ENCODE measurements at places on chromosomes 4 and X. TPM values are rescaled to one million over a fixed set of nuclear protein-coding genes. Genes with fewer than 3 reads are reported as not detected.

DNA sequence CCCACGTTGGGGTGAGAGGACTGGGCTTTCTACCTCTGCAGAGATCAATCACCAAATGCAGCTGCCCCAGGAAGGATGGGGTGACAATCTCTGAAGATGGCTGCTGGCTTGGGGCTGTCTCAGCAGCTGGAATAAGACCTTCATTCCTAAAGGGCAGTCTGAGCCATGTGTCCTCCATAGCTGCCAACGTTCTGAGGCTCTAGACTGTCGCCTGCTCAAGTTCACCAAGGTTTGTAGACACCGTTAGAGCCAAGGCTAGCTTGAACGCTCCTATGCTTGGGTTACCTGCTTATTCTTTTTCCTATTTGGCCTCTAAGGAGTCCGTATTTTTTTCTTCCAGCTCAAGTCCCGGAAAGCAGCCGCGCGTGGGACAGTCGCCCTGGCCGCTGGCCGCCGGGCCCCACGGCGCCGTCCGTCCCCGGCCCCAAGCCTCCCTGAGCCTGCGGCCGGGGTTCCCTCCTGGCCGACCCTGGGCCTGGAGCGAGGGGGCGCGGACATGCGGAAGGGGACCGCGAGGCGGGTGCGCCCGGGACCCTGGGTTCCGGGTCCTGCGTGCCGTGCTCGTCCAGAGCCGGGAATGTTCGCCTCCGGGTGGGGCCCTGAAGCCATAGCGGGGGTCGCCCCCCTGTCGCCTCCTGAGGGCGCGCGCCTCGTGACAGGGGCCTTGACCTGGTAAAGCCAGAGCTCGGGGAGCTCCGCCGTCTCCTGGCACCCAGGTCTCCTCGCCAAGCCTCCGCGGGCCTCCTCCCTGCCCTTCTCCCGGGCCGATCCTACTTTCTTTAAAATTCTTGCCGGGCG lies 23.3 kb downstream of the MRFAP1 start:
- DNase-seq: no peak

- no peak for DNase-seq
Observed at GRCh38 chr4:3254302-3255131, 5.6 kb downstream of the MSANTD1 start.

TIGD4 gene
- total RNA-seq: 0.99 TPM

GRCh38 chr4:118259111-118259510 lies 93.7 kb downstream of the PRSS12 start:
- DNase-seq: no peak

DNA sequence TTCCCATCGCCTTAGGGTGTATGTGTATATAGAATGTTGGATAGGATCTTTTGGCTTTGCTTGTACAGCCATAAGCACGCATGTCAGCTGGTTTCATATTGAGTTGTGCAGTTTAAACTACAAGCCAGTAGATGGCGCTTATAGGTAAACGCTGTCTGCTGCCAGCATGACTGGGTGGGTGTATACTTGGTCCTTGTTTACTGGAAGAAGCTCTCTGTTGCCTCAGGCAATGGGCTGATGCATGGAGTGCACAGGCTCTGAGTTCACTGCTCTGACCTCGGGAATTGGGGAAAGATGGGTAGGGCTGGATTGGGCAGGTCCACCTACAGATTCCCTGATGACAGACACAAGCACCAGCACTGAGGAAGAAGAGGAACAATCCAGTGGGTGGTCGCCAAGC lies 831.5 kb downstream of the STIM2 start:
- no peak for DNase-seq

DNA sequence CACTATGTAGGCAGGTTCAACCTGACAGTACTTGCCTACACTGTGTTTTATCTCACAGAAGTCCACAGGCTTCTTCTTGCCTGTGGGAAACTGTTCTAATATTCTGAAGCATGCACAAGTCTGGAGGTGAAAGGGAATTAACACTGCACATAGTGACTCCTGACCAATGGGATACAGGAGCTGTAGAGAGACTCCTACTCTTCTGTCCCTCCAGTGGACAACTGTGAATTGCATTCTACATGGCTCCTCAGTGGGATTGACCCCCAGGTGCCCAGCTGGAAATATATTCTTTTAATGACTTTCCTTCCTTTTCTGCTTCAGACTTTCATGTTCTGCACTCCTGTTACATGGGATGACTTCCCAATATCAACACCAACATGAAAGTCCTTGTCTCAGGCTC lies 8.2 kb upstream of the YIPF6 start:
- no peak for DNase-seq

DNA sequence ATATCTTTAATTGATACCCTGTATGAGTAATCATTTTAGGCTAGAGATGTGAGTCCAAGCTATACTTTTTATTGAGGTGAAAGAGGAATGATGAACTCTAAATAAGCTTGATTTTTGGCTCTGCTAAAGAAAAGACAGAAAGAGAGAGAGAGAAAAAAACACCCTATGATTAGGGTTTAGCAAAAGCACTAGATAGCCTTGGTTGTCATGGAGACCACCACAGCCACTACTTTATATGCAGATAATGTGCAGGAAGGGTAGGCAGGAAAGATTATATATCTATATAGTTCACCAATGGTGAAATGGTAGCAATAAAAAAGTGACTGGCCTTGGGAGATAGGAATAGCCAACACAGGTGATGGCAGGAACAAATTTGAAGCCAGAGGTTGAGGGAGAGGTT lies 69.9 kb upstream of the CAMK2D start:
- no peak for DNase-seq

TSPYL2 gene
- total RNA-seq: 16.9 TPM

- DNase-seq: no peak
Observed at GRCh38 chr4:127586922-127587571, 45.7 kb upstream of the INTU start.

DNA sequence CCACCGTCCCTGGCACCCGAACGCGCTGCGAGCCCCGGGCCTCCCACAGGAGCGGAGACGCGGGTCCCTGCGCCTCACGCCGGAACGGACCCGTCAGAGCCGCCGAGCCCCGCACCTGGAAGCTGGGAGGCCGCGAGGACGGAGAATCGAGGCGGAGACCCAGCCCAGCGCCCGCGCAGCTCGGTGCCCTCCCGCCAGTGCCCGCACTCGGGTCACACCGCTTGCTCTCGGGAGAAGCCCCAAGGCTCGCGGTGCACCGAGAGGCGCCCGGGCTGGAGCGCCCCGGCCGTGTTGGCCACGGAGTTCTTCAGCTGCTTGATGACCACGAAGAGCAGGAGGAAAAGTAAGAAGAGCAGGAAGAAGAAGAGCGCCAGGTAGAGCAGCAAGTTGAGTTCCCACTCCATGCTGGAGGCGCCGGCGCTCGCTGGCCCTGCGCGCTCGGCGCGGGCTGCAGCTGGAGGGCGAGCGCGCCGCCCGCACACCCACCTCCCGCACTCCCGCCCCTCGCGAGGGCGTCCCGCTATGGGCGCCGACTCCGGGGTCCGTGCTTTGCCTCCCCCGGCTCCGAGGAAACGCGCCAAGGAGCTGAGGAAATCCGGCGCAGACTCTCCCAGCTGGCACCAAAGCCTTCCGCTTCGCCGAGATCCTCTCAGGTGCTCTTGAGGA lies at the start of gene SMIM43:
Gene SMIM43 (minus strand): TSS at position 463 of the 666 bp plus-strand sequence. CDS start 59 bp downstream, at position 404.
- no peak for DNase-seq

GRCh38 chr4:98343626-98344025 lies 82.4 kb downstream of the RAP1GDS1 start:
- DNase-seq: peak; percentile 50

DNA sequence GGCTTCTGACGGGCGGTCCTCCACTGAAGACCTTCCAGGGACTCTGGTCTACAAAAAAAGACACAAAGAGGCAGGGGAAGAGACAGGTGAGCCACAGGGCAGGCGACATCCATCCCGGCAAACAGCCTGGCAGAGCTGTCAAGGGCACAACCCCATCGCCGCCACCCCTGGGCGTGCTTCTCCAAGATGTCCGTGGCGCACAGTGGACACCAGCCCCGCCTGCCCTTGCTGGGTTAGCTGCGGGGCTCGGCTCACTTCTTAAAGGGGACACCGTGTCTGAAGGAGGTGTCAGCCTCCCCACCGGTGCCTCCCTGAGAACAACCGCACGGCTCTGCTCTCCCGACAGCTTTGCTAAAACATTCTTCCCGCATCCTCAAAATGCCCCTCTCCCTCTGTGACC lies 28.4 kb downstream of the FAM53A start:
- no peak for DNase-seq

NELFA gene
- 19.4 TPM for total RNA-seq

DNA sequence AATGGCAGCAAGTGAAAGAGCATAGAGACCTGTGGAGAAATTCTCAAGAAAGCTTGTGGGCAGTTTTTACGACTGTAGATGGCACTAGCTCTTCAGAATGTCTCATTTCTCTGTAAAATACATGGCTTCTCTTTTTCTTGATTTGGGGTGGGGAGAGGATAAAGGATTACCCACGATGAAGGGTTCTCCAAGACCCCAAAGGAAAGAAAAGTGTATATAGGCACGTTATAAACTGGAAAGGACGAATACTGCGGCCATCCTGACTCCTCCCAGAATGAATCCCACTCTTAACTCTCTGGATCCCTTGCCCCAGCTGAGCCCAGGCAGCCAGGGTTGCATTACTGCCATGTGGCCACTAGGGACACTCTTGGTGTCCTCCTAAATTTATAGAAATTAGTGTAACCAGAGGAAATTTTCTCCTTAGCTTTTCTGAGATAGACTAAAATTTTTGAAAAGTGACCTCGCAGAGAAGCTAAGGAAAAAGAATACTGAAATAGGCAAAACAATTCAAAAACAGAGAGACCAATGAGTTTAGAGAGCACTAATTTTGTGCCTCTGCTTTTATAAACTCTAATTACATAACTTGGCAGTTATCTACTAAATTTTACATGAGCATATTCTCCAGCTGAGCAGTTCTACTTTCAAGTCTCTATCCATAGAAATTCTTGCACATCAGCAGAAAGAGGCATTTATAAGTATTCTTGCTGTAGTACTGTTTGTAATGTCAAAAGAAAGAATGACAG lies 37.8 kb upstream of the PCDH19 start:
- peak; percentile 13 for DNase-seq

DNA sequence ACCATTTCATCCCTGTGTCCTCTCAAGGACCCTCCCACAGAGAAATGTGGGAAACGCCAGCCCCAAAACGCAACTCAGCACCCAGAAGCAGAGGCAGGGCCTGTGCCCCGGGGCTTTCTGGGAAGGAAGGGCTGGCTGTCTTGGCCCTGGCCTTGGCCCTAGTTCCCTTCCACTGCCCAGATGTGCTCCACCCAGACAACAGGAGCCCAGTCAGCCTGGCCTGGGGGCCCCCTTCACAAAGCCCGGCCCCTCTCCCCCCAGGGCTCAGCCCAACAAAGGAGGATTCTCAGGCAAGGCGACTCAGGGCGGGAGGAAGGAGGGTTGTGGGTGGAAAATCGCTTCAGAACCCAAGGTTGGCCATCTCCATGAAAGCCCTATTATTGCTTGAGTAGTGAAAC lies 82.5 kb downstream of the PJA1 start:
- DNase-seq: no peak

DNA sequence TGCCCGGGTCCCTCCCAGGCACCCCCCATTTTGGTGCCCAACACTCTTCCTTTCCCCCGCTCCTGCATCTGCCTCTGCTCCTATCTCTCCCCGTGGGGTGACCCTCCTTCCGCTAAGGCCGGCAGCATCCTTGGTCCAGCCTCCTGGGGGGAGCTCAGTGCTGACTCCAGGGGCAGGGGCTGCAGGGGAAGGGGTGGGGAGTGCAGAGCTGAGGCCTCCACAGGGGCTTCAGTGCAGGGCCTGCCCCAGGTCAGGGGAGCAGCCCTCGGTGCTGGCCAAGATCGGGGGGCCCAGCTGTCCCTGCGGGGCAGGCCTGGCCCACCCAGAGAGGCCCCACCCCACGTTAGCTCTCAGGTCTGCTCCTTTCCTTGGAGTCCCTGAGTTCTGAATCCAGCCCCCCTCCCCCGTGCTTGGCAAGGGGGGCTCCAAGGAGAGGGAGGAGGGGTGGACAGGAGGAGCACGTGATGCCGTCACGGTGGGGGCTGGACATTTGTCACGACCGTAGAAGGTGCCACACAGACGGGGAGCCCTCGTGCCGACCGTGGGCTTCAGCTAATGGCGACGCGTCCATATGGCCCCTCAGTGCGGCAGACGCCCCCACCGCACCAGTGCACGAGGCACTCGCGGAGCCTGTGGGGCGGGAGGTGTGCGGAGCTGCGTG lies 63.5 kb upstream of the ADRA2C start:
- no peak for DNase-seq

DNA sequence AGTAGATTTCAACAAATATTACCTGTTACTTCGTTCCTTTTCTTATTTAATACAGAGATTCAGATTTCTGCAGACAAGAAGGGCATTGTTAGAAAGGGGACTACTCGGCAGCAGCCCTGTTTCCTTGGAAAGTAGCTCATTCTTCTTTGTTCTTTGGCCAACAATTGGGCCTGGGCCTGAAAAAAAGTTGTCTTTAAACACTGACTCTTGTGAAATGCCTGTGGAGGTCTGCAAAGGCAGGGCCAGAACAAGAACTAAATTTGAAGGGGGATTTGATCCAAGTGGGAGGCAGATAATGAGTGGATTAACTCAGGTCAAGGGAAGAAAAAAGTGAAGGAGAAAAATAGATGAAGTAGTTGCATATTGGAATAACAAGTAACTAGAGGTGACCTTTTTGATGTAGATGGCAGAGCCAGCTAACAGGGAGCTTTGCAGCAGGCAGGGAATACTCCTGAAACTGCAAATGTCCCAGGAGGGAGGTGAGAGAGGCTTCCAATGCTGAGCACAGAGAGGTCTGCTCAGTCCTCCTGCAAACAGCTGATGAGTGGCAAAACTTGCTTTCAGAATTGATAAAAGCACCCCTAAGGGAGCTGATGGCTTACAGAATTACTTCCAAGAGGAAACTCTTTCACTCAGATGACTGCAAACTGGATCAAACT lies 393.2 kb upstream of the HS3ST1 start:
- no peak for DNase-seq
